8988T (cell line): ENCODE measurements at places on chromosomes 7 and 10.
A peak's percentile ranks its signal among the peaks of the same experiment; 100 is the strongest.

- no peak for DNase-seq
These were observed 42.0 kb downstream of the ZC3HC1 start for GRCh38 chr7:130008941-130009847.

DNA sequence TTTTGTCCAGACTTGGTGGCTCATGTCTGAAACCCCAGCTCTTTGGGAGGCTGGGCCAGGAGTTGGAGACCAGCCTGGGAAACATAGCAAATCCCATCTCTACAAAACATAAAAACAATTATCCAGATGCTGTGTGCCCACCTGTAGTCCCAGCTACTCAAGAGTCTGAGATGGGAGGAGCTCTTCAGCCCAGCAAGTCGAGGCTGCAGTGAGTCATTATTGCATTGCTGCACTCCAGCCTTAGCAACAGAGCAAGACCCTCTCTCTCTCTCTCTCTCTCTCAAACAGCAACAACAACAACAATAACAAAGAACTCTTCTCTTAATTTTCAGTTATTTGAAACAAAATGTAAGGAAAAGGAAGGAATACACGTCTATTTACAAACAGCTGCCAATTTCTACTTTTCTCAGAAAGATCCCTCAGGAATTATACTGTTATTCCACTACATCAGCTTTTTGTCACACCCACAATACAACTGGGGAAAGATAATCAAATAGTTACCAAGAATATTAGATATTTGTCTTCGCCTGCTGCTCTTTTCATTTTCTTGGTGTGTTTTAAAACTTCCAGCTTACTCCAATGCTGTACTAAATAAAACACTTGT, 5.1 kb upstream of the TSPAN12 start:
- DNase-seq, result no peak

DNA sequence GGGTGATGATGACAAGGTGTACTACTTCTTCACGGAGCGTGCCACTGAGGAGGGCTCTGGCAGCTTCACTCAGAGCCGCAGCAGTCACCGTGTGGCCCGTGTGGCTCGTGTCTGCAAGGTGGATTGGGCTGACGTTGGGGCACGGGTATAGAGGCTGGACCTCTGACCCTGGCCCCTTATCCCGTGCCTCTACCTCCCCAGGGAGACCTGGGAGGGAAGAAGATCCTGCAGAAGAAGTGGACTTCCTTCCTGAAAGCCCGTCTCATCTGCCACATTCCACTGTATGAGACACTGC, 8.4 kb downstream of the MRPL43 start:
- DNase-seq, result no peak

GRCh38 chr7:33674804-33675411, 230.4 kb upstream of the BMPER start:
- DNase-seq, result no peak

- DNase-seq, result no peak
These were observed 135.1 kb downstream of the CHRM2 start for GRCh38 chr7:137003566-137003965.

DNA sequence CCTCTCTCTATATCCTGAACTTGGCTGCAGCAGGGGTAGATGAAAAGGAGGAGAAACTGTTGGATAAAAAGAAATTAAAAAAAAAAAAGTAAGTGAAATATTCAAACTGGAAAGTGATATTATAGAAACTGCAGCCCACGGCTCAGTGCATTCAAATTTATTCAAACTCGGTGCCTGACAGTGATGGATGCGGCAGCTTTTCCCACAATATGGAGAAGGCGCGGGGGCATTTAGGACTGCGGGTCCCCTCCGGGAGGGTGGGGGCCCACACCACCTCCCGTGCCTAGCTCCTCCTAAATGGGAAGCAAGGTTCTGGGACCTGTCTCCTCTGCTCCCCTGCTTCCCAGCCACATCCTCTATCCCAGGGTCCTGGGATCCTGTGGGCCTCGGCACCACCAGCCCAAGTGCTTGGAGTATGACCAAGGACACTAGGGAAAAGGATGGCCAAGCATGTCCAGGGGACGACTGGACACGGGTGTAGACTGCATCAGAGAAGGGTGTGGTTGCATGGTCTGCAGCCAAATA, 82.4 kb downstream of the HIF1AN start:
- no peak for DNase-seq

GRCh38 chr10:79344502-79345195, 2.6 kb upstream of the PPIF start:
- DNase-seq, result no peak

- no peak for DNase-seq
These were observed 1.1 kb upstream of the GIMAP8 start for GRCh38 chr7:150449206-150449952.

GRCh38 chr7:128410451-128410753, 620 bp upstream of the IMPDH1 start:
- no peak for DNase-seq

- DNase-seq, result no peak
These were observed 964 bp downstream of the FRMD4A start for GRCh38 chr10:14329746-14330173.

DNA sequence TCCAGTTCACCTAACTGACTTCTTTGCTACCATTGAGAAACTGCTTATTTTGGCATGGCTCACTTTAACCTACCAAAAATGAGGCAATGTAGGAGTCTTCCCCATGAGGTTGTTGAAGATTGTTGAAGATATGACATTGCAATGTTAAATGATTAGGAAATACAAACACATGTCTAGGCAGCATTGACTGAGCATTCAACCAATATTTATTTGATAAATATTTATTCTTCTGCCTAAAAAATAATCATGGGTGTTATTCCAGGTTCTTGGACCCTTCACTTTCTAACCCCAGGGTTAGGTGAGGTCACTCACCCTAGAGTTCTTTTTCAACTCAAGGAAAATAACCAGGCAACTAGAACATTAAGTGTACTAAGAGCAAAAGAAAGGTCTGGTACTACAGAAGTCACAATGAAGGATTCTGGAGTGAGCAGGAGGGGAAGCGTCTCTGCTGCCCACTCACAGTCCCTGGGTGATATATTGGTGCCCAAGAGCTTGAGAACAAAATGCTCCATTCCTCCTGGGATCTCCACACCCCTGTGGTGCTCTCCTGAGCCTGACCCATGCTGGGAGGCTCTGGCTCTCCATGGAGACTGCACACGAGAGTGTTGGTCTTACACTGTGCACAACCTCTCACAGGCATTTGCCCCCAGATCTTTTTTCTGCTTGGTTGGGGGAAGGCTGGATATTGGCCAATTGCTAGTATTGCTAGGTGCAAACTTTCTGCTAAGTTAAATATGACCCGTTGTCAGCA, 123.4 kb downstream of the SPAG6 start:
- DNase-seq, result no peak

- no peak for DNase-seq
These were observed 3.3 kb downstream of the IMMP2L start for GRCh38 chr7:111558991-111559390.

DNA sequence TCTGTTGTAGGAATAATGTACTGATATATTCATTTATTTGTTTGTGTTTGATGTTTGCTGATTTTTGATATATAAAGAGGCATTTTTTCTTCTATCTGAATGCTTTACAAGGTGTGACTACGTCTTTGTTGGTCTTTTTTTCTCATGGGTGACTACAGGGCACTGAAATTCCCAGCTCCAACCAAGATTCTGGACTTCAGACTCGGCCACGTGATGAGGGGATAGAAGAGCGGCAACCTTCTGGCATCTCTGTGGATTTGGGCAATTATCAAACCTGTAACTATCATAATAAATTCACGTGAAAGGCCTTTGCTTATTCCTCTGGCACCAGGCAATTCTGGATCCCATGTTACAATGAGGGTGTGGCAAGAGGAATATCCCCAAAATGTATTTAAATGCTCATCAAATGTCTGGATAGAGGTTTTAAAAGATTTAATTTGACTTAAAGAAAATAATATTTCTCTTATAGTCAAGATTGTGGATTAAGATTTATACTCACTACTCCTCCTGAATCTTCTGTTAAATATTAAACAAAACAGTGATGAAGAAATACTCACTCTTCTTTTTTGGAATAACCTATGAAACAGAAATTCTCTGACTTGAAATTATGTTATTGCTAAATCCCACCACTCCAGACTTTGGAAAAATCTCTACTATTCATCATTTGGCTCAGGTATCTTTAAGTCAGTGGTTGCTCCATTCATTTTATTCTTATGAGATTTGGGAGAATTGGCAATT, 276.3 kb downstream of the GPR37 start:
- no peak for DNase-seq

DNA sequence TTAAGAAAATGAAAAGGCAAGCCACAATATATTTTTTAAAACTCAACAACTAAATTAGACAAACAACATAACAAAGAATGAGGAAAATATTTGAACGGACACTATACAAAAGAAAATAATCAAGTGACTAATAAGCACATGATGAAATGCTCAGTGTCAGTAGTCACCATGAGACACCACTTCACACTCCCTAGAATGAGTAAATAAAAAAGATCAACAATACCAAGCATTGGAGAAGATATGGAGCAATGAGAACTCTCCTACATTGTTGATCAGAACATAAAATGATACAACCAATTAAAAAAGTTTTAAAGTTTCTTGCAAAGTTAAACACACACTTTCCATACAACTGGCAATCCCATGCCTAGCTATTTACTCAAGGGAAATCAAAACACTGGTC, 222.2 kb downstream of the C7orf25 start:
- DNase-seq, result no peak

- DNase-seq, result no peak
These were observed 909.3 kb upstream of the GHITM start for GRCh38 chr10:83229991-83230390.

GRCh38 chr7:27199849-27200760, at the start of gene HOXA13:
TSS of gene HOXA13 (minus strand) at chr7:27200091. CDS start at chr7:27200077, 14 bp downstream.
- DNase-seq, result no peak

- DNase-seq, result peak; percentile 52
These were observed 23.6 kb upstream of the PFKP start for GRCh38 chr10:3043512-3044368.

DNA sequence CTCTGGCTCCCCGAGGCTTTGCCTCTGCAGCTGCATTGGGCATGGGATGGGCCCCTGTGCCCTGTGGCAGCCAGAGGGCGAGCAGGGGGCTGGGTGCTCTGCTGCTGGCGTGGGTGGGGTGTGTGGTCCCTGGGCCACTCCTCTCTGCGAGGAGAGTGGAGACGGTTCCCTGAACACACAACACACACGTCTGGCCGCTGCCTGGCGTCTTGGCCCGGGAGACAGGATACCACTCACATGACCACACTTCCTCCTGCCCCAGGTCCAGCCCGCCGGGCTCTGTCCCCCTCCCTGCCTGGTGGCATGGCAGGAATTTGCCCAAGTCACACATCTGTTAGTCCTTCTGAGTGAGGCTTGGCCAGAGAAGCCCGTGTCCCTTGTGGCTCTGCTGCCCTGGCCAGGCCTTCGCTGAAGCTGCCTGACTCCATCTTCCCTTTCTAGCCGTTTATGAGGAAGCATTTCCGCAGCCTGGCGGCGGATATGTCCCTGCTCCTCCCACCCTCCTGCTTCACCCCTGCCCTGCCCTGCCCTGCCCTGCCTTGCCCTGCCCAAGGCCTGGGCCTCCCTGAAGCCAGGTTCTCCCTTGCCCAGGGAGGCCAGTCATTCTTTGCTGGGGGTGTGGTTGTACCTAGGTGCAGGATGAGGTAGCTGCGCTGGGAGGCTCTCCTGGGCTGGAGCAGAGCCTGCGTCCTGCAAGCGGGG, 3.0 kb downstream of the BRI3 start:
- no peak for DNase-seq

DNA sequence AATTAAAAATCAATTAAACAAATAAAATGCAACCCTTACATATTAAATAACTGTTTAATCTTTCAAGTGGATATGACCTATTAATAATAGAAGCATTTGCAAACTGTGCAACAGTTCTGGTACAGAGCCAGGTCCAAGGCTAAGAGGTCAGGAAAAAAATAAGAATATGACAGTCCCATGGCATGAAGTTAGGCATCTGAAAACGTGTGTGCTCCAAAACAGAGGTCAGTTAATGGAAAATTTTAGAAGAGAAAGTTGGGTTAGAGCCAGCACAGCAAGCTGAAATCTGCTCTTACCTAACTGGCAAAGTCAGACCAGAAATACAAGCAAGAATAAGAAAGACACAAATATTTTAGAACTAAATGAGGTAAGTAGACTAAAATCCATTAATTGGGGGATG, 757.7 kb downstream of the GRM8 start:
- DNase-seq, result no peak

DNA sequence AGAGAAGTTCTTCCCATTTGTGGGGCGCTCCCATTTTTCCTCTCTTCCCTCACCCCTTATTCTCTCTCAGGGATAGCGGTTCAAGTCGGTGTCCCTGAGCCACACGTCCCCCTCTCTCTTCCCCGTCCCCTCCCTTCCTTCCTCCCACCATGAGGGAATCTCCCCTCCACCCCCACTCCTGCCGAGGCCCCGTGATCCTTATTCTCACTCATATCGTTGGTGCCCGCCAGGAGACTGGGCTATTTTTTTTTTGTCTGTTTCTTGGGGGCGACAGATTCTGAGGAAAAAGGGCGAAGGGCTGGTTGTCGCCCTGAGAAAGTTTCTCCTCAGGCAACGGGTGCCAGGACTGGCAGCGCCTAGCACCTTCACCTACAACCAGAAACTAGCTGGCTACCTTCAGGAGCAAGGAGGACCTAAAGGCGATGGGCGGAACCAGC, 723 bp downstream of the ZCWPW1 start:
- DNase-seq, result no peak

DNA sequence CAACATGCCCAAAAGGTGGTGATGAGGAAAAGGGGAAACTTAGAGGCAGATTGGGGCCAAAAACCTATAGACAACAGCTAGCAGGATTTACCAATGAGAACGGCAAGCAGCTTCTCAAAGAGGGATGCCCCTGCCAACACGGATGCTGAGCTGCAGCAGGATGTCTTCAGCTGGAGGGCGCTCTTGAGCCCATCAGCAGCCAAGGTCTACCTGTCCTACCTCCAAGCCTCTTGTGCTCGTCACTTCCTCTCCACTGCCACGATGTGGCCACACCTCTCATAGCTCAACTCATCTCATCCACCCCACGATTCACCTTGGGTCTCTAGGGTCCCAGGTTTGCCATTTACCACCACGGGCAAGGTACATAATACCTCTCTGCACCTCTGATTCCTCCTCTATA, 36.5 kb downstream of the DLG5 start:
- no peak for DNase-seq

- DNase-seq, result no peak
These were observed 120.7 kb downstream of the CHN2 start for GRCh38 chr7:29315122-29315891.

GRCh38 chr7:22730921-22731654, 4.1 kb downstream of the IL6 start:
- no peak for DNase-seq

- no peak for DNase-seq
These were observed 180.6 kb upstream of the CHRM2 start for GRCh38 chr7:136687693-136688322.

DNA sequence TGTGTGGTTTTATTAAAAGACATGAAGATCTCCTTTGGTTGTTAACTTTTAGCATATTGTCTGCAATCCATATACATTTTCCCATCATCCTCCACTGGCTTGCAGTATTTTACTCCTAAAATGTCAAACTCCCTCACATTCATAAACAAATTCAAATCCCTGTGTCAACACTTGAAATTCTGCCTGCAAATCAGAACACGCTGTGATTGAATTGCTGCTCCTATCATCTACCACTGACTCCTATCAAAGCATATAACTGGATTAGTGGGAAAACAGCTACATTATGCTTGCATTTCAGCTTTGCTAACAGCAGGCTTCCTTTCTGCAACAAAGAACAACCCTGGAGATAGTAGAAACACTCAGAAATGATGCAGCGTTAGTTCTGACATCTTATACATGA, 281.8 kb upstream of the HGF start:
- no peak for DNase-seq
